ENCODE measurements at places on chromosomes 1 and 21.

DNA sequence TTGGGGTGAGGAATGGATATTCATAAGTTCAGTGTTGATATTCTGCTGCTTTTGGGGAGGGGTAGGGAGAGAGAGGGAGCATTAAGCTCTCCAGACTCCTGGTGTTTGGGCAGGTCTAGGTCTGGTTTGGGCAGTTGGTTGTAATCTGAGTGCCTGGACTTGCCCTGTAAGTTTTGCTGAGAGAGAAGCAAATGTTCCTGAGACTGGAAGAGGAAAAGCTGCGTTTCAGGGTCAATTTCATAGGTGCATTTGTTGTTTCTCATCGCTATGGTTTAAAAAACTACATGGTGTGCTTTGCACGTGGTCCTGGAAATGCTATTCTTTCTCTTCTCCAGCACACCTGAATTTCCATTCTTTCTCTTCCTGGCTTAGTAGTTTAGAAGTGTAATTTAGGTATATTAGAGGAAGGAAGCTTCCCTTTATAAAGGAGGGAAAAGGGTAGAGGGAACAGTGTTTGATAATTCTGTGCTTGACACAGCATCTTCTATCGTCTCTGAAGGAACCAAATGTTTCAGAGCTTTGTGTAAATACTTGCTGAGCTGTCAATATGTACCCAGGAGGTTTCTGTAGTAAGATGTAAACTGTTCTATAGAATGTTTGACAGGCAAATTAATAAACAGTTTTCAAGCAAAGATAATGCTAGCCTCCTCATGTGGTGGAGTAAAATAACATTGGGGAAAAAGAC lies 6.3 kb downstream of the ARID1A start:
- DNase-seq, result no peak

DNA sequence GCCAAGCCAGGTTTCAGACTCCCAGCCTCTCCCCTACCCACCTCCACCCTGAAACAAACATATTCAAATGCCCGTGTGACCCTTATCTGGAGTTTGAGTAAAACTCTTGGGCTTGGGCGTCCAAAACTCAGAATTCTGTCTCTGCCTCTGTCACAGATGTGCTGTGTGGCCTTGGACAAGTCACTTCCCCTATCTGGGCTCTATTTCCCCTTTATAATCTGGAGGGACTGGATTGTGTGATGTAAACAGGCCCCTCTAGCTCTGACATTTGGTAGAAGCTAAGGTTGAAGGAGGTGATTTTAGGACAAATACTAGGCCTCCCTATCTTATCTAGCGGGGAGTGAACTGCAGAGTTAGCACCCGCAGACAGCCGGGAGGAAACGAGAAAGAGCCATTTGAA lies 67.5 kb downstream of the IGSF21 start:
- no peak for DNase-seq

GRCh38 chr1:77400781-77401180 lies 119.0 kb downstream of the AK5 start:
- no peak for DNase-seq

- DNase-seq, result no peak
Observed at GRCh38 chr1:59124166-59124565, 172.7 kb upstream of the FGGY start.

- peak; percentile 86 for DNase-seq
Observed at GRCh38 chr1:153536012-153536670, 350 bp upstream of the S100A6 start.

GRCh38 chr1:173243300-173243699 lies 36.2 kb upstream of the TNFSF4 start:
- DNase-seq, result no peak

DNA sequence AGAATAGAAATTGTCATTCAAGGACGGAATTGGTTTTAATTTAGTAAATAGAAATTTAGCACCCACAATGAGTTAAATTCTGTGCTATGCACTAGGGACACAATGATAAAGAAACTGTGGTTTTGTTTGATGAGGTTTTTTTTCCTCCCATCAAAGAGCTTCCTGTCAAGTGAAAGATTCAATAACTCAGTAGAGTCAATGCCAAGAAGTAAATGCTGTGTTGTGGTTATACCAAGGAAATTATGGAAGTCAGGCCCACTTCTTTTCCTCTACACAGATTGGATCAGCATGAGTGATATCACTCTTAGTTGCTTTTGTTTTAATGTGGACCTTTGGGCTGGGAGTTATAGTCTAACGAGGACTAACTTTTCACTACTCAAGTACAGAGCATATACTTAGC lies 1269.6 kb upstream of the ADGRL2 start:
- no peak for DNase-seq

- DNase-seq, result no peak
Observed at GRCh38 chr1:235775246-235775860, 91.4 kb downstream of the LYST start.

- no peak for DNase-seq
Observed at GRCh38 chr1:119898530-119898929, 2.2 kb upstream of the ADAM30 start.

DNA sequence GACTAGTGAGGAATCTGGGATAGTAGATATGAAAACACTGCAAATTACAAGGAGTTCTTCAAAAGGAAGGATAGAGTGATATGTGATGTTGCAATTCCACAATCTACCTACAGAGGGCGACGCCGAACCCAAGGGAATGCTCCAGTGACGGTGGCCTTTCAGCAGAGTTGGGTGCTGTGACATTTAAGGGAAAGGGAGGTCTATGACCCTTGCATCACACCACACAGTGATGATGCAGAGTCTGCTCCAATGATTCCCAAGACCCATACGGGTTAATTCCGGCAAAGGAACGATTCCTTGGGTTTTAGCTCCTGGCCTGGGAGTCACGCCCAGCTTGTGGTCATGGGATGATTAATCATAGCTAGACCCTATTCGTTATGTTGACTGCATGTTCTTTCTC lies 123.0 kb upstream of the IGSF21 start:
- peak; percentile 35 for DNase-seq

DNA sequence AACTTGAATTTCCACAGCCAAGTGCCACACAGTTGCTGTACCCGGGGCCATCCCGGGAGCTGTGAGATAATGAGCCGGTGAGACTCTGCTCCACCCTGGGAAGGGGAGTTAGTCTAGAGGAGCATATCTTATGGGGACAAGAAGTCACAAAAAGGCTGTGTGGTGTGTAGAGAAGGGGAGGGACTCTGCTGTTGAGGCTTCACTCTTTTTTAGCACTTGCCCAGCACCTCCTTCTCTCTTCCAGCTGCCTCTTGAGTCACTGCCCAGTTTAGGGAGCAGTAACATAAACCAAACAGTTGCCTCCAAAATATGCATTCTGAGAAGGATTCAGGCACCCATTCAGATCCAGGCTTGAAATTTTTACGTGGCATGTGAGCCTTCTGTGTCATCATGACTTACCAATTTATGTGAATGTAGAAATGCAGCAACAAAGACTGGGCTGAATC lies 744 bp upstream of the WDR26 start:
- peak; percentile 20 for DNase-seq

GRCh38 chr21:44836666-44837471 lies 19.0 kb upstream of the SUMO3 start:
- DNase-seq, result no peak

GRCh38 chr1:221717485-221717853 lies 24.4 kb downstream of the DUSP10 start:
- DNase-seq, result no peak

- DNase-seq, result no peak
Observed at GRCh38 chr1:174922121-174922520, 77.6 kb upstream of the CACYBP start.

DNA sequence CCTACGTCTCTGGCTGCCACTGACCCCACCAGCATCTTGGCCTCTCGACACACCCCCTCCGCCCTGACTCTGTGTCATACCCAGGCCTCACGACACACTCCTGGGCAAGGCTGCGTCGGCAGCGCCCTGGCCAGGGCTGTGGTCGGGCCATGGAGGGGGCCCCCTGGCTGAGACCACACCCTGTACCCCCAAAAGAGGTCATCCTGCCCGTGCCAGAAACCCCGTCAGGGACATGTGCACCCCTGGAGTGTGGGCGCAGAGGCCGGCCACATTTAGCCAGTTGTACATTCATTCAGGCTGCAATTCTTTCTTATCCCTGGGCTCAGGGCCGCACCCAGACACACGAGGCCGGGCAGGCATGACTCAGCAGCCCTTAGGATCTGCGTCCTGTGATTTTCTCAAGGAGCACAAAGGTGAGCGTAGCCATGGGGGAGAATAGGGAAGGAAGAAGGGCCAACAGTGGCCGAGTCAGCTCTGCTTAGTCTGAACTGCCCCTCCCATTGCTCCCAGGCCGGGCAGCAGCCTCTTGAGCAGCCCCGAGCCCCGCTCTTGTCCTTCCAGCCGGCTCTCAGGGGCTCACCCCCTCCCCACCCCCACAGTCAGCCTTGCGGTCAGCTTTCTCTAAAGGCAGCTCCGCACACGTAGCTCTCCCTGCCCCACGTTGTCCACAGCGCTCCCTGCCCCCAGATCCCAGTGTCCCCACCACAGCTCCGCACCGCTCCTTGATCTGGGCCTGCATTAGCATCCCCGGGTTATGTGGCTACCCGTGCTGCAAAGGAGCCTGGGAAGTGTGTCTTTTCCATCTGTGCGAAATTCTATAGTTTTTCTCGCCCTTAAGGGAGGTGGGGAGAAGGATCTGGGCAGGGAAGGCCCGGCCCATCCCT lies 7.9 kb downstream of the CSTB start:
- DNase-seq, result no peak

DNA sequence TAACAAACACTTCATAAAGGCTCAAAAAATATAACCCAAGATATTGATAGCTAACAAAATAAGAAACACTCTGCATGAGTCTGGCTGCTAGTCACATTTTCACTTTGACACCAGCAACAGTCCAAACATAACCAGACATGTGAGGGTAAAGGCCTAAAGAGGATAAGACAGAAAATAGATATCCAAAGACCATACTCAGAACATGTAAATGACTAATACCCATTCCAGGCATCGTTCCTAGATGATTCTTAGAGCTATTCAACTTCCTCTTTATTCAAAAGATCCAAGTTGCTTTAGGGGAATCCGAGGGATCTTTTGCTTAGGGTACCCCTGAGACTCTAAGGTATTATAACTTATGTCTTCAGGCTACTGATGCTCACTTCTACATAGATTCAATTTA lies 5.1 kb downstream of the COL24A1 start:
- no peak for DNase-seq
